ENCODE measurements at places on chromosomes 7 and 10.

DNA sequence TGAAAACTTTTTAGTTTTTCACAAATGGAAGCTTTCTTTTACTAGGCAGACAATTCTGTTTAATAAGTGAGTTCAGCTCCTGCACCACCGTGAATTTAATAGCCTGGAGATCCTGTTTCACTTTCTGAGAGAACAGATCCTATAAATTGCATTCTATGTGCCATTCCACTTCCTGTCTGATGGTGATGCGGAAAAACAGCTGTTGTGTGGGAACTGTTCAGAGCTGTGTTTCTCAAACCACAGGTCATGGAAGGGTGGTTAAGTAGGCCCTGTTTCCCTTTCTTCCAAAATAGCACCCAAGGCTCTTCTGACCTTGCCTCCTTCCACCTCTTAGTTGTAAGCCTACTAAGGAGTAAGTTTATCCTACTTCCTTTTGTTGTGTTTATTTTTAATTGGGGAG lies 97.2 kb upstream of the DKK1 start:
- DNase-seq = no peak

DNA sequence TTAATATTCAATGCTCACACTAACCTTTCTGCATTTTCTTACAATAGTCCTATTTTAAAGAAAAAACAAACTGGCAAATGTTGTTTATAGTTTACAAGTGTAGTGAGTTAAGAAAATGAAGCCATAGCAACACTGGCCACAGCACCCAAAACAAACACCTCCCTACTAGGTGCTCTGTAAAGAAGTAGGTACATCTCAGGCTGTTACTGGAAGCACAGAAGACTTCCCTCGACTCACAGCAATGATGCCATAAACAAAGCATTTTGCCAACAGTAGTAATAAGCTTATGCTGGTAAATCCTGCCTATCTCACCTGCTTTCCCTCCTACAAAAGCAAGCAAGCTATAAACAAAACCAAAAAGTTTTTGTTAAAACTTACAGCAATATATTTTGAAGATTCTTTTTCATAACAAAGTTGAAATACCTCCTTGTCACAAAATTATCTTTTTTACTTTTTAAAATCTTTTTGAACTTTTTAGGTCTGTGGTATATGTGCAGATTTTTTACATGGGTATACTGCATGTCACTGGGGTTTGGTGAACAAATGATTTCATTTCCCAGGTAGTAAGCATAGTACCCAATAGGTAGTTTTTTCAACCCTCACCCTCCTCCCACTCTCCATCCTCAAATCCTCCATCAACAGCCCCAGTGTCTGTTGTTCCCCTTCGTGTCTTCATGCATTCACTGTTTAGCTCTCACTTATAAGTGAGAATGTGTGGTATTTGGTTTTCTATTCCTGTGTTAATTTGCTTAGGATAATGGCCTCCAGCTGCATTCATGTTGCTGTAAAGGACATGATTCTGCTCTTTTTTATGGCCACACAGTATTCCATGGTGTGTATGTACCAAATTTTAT lies 28.4 kb downstream of the COA1 start:
- no peak for DNase-seq

GRCh38 chr10:129123428-129123827 lies 343.6 kb upstream of the MGMT start:
- no peak for DNase-seq

DNA sequence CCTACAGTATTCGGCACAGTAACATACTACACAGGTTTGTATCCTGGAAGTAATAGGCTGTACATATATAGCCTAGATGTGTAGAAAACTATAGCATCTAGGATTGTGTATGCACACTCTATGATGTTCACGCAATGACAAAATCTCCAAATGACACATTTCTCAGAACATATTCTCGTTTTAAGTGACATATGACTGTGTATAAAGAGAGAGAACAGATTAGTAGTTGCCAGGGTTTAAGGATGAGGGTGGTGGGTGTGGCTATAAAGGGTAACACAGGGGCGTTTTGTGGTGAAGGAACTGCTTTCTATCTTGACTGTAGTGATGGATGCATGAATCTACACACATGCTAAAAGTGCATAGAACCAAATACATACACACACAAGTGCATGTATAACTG lies 101.2 kb downstream of the ARL4A start:
- DNase-seq = peak; percentile 22

- no peak for DNase-seq
These were observed 60.7 kb downstream of the TRIM24 start for GRCh38 chr7:138520742-138521141.

DNA sequence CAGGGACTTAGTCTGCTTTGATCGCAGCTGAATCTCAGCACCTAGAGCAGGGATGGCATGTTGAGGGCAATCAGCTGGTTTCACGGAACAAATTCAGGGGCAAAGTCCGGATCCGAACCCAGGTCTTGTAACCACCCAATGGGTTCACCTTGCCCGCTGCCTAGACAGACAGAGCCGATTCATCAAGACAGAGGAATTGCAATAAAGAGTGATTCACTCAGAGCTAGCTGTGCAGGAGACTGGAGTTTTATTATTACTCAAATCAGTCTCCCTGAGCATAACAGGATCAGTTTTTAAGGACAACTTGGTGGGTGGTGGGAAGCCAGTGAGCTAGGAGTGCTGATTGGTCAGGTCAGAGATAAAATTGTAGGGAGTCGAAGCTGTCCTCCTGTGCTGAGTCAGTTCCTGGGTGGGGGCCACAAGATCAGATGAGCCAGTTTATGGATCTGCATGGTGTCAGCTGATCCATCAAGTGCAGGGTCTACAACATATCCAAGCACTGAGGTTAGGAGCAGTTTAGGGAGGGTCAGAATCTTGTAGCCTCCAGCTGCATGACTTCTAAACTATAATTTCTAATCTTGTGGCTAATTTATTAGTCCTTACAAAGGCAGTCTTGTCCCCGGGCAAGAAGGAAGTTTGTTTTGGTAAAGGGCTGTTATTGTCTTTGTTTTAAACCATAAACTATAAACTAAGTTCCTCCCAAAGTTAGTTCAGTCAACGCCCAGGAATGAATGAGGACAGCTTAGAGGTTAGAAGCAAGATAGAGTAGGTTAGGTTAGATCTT lies 43.5 kb upstream of the CHST3 start:
- DNase-seq = no peak

DNA sequence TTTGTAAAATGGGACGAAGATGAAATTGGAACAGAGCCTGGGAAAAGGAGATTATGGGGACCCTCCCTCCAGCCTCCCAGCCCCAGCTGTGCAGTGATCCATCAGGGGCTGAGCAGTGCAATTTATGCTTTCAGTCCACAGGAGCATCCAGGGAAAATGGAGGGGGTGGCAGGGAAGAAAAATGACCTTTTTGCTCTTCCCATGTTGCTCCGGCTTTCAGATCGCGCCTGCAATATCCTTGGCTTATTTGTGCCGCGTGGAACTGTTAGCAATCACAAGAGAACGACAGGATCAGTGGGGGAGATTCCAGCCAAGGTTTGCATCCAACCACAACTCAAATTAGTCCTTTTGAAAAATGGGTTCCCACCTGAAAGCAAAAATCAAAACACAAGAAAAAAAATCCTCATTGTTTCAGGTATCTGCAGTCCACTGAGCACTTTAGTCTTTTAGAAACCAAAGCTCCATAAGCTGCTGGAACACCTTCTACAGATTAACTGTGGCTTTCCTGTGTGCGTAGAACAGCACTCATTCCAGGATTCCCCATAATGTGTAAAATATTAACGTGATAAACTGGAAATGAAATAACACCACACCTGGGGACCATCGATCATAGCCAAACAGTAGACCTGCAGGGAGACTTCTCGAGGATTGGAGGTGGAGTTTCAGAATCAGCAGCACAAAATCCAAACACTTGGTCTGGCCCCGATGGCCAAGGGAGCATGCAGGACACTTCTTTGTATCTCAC lies 30.7 kb upstream of the SFMBT2 start:
- DNase-seq = no peak

DNA sequence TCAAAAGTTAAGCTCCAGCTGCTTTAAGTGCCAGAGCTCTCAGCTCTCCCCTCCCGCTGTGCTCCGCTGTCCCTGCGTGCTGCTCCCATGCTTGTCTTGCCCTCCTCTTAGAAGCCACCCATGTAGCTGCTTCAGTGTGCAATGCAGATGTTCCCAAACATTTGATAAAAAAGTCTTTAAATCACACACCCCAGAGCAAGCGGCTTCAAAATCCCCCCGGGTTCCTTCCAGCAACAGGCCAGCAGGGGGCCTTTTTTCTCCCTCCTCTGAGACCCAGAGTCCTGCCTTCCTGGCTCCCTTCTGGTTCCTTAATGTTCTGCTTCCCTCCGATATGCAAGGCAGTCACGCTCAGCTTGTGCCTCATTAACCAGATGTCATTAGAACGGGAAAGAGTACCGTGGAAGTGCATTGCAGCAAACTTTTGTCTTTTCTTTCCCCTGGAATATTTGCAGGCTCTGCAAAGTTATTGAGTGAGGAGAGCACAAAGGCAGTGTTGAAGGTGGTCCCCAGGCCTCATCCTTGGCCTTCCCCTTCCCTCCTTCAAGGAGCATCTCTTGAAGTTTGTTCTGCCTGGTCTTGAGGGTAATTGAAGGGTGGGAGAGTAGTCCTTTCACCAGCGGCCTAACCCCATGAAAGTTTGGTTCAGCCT lies 25.5 kb downstream of the LDB3 start:
- peak; percentile 60 for DNase-seq

DNA sequence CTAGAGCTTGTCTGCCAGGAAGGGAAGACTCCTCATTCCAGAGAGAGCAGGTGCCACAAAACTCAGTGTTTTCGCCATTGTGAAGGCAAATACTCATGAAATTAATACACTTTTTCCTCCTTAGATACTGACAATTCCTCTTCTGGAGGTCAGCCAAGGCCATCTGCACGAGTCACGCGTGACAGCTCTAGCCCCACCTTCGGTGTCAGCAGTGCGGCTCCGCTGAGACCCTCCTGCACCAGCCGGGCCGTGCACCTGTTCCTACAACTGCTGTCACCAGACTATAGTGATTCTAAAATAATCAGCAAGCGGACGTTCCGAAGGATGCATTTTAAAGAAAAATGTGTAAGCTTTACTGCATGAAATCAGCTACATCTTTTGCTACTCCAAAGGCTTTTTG lies 127.7 kb downstream of the DIP2C start:
- DNase-seq = no peak

DNA sequence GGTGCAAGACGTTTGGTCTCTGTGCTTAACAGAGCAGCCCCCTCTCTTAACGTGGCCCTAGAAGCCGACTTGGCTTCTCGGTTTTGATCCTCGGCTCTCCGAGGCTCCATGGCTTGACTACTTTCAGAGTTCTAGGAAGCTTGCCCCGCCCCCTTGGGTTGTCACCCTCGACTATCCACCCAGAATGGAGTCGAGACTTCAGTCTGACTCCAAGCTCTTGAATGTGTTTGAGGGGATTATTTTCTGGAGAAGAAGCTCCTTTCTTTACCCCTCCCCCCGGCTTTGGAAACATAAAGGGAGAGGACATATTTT lies 448 bp downstream of the SEC24C start:
- peak; percentile 81 for DNase-seq

DNA sequence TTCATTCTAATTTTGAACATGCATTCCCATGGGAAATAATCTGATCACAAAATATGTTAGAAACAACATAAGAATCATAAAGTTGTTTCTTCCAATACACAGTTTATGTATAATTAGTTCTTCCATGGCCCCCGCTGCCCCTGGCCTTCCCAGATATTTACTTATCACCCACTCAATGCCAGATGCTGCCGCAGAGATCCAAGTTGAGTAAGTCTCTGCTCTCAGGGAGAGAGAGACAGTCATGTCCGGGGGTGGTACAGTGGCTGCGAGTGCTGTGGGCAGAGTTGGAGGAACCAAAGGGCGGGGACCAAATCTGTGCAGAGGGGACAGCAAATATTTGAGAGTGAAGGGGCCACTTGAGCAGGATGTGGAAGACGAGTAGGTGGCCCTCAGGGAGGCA lies 37.1 kb downstream of the COL26A1 start:
- no peak for DNase-seq

Data from activated CD4-positive, alpha-beta T cell treated with anti-CD3 and anti-CD28 coated beads for 36 hours (primary cell).